Type B pancreatic cell (in vitro differentiated cells): ENCODE measurements at places on chromosomes 7 and 10.

DNA sequence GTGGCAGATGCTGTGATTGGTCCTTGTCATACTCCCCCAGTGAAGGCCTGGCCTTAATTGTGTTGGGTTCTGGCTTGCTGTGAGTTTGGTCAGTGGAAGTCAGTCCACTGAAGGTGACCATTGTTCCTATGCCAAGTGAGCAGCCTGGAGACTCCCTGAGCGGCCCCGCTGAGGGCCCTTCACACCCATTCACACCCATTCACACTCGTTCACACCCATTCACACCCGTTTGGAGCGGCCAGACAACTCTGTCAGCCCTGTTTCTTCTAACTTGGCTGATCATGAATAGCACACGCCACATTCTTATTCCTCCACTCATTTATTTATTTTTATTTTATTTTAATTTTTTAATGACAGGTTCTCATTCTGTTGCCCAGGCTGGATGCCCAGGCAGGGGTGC, 61.5 kb downstream of the C10orf120 start:
- no peak for DNase-seq

DNA sequence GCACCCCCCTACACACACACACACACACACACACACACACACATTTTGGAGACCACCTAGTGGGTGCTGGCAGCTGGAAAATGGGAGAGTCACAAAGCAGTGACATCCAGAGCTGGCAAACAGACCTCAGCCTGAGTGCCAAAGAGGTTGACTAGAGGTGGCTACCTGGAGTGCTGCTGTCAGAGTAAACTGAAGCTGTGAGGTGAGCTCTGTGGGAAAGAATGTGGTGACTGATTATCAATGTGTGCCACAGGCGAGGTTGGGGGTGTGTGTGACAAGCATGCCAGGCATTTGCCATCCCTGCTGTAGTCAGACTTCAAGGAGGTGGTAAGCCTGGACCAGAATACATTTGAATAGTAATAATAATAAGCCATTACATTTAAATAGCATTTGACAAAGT, 120.6 kb downstream of the SLIT1 start:
- no peak for DNase-seq

DNA sequence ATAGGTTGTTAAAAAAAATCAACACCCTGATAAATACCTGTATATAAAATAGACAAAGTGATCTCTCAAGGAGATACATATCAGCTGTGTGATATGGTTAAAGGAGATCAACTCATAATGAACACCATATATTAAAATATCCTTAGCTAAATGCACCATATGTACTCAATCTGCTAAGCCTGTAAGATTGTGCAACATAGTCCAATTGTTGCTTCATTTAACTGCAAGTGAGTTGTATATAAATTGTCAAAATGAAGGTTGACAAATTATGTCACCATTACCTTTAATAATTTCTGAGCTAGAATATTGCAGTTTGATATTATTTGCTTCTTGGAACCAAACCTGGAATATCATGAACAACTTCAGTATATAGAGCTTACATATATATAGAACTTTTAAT, 283.7 kb downstream of the MALRD1 start:
- no peak for DNase-seq

DNA sequence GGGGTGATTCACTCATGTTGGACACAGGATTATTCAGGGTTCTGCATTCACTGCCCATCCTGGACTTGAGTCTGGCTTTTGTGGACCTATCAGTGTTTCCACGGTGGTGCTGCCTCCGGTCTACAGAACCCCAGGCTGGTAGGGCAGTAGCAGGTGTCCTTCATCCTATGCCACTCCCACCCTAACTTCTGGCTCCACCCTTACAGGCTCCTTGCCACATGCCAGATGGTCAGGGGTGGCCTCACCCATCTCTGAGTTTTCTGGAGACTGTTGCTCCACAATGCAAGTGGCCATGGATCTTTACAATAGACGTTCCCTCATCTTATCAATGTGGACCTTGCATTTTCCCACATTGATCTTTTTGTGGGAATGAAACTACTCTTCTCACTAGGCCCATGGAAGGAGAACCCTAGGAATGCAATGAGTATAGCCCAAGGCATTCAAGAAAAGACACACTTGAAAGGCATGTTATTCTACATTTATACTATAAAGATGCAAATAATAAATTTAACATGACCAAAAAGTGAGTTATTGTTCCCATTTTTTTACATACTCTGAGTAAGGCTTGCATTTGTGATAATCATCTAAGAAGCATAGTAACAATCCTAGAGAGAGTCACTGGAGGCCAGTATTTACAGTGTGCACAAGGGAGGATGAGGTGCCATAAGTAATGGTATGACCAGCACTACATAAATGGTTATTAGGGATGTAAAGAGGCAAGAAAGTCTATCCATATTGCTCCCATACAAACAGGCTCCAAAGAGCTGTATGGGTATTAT, 57.4 kb upstream of the ADO start:
- DNase-seq: no peak

GRCh38 chr7:142496545-142496991, 238.7 kb upstream of the PRSS58 start:
- no peak for DNase-seq

GRCh38 chr7:35026150-35026549, 11.1 kb downstream of the DPY19L1 start:
- no peak for DNase-seq

- no peak for DNase-seq
Measured at GRCh38 chr7:87528730-87529129, 53.2 kb upstream of the ABCB4 start.

GRCh38 chr7:46463170-46463569, 542.1 kb upstream of the IGFBP3 start:
- DNase-seq: no peak

GRCh38 chr10:110747609-110748464, 103.7 kb downstream of the RBM20 start:
- DNase-seq: no peak

DNA sequence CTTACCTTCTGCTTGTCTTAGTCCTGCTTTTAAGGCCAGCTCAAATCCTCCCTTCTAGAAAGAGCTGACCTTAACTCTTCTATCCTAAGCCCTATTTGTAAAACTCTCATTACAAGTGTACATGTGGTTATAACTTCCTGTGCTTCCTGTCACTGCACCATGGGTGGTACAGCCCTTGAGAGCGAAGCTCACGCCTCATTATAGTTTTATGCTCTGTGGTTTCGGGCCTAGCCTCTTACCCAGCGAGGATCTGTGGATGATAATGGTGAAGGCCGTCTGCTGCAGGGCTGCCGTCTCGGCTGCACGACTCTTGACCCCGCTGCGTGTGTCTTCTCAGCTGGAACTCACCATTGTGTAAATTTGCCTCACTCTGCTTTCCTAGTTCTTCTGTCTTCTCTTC, 74.6 kb downstream of the CUL1 start:
- DNase-seq: no peak

GRCh38 chr10:94307046-94307615, 55.6 kb downstream of the NOC3L start:
- no peak for DNase-seq

- DNase-seq: no peak
Measured at GRCh38 chr10:72483471-72483870, 128.8 kb upstream of the DNAJB12 start.
